ENCODE measurements at places on chromosomes 13 and 19. TPM values are rescaled to one million over a fixed set of nuclear protein-coding genes. Genes with fewer than 3 reads are reported as not detected.

The MEIOSIN gene
- total RNA-seq: not detected

The C19orf81 gene
- total RNA-seq: 0.22 TPM

The HCN2 gene
- total RNA-seq: 0.25 TPM

The SHANK1 gene
- total RNA-seq: 13.0 TPM

The EBI3 gene
- total RNA-seq: not detected

The CD70 gene
- not detected for total RNA-seq

The SAMD1 gene
- 30.0 TPM for total RNA-seq

The NCCRP1 gene
- not detected for total RNA-seq

The KASH5 gene
- total RNA-seq: not detected

The PRODH2 gene
- not detected for total RNA-seq

The OXGR1 gene
- total RNA-seq: not detected

The RGCC gene
- 17.0 TPM for total RNA-seq

The MYPOP gene
- total RNA-seq: 1.2 TPM

The BCL2L12 gene
- 3.2 TPM for total RNA-seq

The BCAM gene
- 14.1 TPM for total RNA-seq

The PLEKHF1 gene
- 42.8 TPM for total RNA-seq

The CATSPERD gene
- not detected for total RNA-seq

The PINLYP gene
- total RNA-seq: 2.9 TPM

The LCP1 gene
- 2.7 TPM for total RNA-seq

The F10 gene
- total RNA-seq: 11.9 TPM

The SARS2 gene
- 15.7 TPM for total RNA-seq

The FCER2 gene
- total RNA-seq: not detected

The ZNF85 gene
- total RNA-seq: 3.5 TPM

The SGCG gene
- 0.75 TPM for total RNA-seq

The THSD8 gene
- total RNA-seq: not detected

The ZNF667 gene
- total RNA-seq: 5.5 TPM
